Right cardiac atrium (tissue), 5 donors: ENCODE measurements at places on chromosomes 1 and 21. TPM values are rescaled to one million over a fixed set of nuclear protein-coding genes. Genes with fewer than 3 reads are reported as not detected.

The FASLG gene
- 0.29 TPM for total RNA-seq

The BTBD19 gene
- 5.8 TPM for total RNA-seq

The CD1B gene
- not detected for total RNA-seq

The PADI2 gene
- total RNA-seq: 0.68 TPM

DNA sequence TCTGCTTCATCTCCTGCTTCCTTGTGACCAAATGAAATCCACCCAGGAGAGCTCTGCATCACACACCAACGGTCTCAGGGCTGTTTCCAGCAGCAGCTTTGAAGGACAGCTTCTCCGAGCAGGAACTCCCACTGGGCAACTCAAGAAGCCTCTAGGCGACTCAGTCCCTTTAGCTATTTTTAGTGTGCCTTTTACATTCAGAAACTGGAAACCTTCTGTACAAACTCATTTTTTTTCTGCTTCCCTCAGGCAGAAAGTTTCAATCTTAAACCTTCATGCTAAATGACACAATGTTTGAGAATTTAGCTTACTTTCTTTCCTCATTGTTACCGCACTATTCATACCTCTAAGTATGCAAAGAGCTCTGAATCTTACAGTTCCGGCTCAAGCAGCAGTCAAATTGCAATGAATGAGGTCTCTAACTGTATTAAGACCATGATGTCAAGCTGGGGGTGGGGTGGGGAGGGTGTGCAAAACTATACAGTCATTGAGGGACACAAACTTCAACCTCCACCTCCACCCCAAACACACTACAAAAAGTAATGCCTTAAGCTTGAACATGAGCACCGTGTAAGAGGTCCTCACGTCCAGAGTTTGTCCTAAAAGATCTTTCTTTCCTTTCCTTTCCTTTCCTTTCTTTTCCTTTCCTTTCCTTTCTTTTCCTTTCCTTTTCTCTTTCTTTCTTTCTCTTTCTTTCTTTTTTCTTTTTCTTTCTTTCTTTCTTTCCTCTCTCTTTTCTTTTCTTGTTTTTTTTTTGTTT lies 16.4 kb upstream of the TARBP1 start:
- DNase-seq: no peak

DNA sequence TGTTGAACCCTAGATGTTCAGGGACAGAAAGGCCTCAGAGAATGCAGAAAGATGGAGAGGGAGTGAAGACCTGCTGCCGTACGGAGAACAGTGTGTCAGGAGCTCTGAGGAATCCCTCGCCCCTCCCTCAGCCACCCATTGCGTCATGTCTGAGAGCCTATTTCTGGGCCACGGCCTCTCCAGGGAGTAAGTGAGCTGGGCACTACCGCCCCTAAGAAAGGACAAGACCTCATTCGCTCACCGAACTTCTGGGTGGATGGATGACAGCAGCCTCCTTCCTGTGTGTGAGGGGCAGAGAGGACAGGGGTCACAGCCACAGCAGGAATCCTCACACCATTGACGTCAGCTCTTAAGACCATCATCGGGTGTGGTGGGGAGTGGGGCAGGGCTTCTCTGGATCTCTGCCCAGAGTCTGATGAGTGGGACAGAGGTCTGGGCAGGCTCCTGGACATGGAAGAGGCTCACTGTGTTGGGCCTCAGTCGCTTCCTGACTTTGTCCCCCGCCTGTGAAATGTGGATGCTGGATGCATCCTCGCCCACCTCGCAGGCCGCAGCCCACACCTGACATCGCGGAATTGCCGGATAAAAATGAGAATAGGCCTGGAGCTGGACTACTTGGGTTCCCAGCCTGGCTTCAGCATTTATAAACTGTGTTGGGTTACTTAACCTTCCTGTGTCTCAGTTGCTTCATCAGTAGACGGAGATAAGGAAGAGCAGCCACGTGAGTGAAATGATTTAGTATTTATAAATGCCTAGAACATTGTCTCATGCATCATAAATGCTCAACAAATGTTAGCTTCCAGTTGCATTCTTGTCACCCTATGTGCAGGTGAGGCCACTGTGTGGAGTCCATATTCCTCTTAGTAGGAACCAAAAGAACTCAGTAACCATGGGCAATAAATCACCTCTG lies 238.6 kb downstream of the TRABD2B start:
- no peak for DNase-seq

- DNase-seq: no peak
These were observed 37.2 kb downstream of the OR6Y1 start for GRCh38 chr1:158516966-158517365.

GRCh38 chr1:226814751-226815537 lies 55.5 kb upstream of the PSEN2 start:
- DNase-seq: no peak

DNA sequence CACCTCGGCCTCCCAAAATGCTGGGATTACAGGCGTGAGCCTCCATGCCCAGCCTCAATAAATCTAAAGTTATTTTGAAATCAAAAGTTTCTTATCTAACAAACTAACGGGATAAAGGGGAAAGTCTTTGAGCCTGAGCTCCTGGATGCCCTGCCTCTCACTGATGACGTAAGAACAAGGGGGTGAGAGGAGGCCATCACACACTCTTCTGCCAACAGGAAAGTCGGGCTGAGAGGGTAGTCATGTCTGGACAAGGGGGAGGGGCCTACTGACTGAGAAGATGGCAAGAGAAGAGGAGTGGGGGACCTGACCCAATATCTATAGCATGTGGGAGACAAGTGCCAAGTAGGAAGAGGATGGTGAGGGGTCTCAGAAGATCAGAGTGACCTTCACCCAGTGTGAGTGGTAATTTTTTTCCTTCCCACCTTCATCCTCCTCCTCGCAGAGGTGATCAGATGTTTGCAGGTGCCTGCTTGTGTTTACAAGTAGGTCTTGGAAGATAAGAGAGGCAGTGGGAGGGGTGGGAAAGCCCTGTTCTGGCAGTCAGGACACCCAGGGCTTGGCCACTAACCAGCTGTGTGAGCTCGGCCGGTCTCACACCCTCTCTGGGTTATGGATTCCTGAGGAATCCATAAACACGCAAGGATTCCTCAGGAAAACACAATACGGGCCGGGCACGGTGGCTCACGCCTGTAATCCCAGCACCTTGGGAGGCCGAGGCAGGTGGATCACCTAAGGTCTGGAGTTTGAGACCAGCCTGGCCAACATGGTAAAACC lies 9.6 kb downstream of the UQCRHL start:
- no peak for DNase-seq

GRCh38 chr1:18882486-18882885 lies 19.9 kb downstream of the ALDH4A1 start:
- DNase-seq: no peak

- no peak for DNase-seq
These were observed 106.7 kb upstream of the COL6A1 start for GRCh38 chr21:45874716-45875415.
